CD4-positive, alpha-beta T cell treated with Interleukin-10 for 1 hour (primary cell): ENCODE measurements at places on chromosomes 11 and 22.
A peak's percentile ranks its signal among the peaks of the same experiment; 100 is the strongest.

DNA sequence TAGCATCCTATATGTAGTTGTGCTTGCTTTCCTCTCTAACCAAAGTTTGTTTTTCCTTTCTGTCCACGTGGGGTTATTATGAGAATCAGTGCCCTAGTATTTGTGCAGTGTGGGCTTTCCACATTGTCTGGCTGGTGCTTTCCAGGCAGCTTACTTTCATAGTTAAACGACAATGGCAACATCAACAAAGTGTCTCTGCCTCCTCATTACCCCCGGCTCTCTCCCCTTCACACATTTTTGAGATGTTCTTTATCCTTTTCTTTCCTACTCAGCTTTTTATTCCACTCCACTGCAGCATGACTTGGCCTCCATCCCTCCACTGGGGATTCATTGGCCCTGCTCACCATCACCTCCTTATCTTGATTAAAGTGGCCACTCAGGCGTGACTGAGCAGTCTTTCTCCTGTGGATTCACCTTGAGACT lies 19.1 kb downstream of the SPECC1L start:
- no peak for DNase-seq

- DNase-seq = peak; percentile 15
Observed at GRCh38 chr11:9001736-9002135, 2.1 kb downstream of the NRIP3 start.

DNA sequence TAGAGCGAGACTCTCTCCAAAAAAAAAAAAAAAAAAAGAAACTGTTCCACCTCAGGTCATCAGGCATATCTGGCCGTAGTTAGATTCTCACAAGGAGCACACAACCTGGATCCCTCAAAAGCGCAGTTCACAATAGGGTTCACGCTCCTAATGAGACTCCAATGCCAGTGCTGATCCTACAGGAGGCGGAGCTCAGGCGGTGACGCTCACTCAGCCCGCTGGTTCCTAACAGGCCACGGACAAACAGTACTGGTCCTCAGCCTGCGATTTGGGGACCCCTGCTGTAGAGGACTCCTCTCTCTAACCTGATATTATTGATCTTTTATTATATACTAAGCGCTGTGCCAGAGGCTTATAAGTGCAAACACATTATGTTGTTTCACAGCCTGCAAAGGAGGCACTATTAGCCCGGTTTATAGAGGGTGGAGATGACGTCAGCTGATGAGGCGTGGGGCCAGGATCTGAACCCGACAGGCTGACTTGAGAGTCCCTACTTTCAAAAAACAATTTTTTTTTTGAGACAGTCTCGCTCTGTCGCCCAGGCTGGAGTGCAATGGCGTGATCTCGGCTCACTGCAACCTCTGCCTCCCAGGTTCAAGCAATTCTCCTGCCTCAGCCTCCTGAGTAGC lies 4.9 kb upstream of the MAFF start:
- DNase-seq = no peak

- DNase-seq = no peak
Observed at GRCh38 chr11:1780700-1781592, 17.2 kb upstream of the CTSD start.

- DNase-seq = no peak
Observed at GRCh38 chr11:24496386-24496735, 492 bp upstream of the LUZP2 start.

DNA sequence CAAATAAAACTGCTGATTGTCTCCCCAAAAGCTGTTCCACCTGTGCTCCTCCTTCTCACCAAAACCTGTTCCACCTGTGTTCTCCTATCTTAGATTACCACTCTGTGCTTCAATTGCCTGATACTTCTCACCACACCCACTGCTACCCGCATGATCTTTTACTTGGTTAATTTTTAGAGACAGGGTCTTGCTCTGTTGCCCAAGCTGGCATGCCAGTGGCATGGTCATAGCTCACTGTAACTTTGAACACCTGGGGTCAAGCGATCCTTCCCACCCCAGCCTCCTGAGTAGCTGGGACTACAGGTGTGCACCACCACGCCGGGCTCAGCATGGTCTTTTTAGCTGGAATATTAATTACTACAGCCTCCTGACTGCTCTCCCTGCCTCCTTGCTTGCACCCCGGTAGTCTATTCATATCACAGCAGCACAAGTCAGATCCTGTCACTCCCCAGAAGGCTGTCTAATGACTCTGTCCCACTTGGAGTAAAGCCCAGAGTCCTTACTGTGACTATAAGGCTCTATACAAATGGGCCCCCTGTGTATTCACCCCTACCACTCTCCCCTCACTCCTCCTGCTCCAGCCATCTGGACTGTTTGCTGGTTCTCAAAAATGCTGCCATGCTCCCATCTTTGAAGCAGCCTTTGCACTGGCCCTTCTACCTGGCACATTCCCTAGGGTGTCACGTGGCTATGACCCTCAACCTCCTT lies 3.5 kb downstream of the C11orf91 start:
- DNase-seq = no peak

- no peak for DNase-seq
Observed at GRCh38 chr11:108666373-108666772, 1.5 kb downstream of the DDX10 start.

DNA sequence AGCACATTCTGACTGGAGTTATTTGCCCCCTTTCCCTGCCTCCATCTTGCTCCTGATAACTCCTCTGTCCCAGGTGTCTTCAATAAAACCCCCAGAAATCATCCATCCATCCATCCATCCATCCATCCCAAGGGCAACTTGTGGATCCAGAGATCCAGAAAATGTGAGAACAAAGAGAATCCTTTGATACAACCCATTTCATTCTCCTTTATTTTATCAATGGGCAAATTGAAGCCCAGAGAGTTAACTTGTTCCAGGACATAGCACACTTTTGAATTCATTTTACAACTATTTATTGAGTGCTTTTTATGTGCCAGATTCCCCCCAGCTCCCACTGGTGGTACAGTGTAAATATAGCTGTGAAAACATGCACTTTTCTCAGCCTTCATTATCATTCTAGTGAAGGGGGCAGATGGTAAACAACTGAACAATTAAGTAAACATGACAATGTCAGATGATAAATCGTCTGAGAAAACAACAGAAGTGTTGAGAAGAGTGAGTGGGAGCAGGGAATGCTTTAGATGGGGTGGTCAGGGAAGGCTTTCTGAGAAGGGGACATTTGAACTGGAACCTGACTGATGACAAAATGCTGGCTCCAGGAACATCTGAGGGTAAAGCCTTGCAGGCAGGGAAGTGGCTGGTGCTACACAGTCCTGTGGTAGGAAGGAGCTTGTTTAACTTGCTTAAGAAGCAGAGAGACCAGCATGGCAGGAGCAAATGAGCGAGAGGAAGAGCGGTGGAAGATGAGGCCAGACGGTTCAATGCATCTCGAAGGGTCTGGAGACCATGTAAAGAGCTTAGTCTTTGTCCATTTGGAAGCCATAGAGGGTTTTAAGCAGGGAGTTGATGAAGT lies 80.0 kb upstream of the TIMP3 start:
- DNase-seq = no peak

DNA sequence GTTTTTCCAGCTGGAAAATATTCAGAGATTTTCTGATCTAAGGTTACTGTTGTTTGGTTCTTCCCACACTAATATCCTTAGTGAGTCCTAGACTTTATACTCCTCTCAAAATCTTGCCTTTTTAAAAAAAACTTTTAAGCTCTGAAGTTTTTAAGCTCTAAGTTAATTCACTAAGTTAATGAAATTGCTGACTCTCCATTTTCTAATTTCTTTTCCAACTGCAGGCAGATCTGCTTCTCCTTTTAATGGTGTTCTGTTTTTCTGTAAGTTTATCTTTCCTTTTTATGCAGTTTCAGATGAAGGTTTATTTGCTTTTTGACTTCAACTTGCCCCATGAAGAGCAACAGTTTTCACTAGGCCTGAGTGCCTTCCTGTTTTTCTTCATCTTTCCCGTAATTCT lies 125.8 kb upstream of the ARHGAP42 start:
- no peak for DNase-seq

DNA sequence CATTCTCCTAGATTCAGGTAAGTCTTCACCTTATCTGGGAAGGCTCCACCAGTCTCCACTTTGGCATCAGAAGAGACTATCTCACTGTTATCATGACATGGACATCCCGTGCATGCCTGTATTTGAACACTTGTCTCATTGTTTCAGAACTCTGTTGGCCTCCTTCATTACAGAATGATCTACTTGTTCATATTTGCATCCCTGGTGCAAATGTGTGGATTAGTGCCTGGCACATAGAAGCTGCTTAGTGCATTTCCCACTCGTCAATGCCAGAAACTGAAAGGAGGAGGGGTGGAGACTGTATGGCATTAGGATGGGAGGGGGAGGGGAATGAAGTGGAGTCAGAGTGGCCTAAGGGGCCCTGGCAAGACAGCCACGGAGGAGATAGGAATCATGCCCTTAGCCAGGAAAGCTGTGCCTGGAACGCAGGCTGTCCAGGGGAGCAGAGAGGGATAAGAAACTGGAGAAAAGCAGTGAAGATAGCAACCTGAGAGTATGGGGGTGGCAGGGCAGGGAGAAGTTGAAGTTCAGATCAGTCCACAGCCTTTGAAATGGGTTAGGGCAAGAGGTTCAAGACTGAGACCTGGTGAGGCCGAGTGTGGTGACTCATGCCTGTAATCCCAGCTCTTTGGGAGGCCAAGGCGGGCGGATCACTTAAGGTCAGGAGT lies 53.8 kb upstream of the CAPRIN1 start:
- DNase-seq = no peak

- DNase-seq = no peak
Observed at GRCh38 chr11:2385156-2386151, 8.3 kb downstream of the CD81 start.

GRCh38 chr11:842370-843002 lies at the start of the genes POLR2L and TSPAN4:
POLR2L (minus strand) TSS chr11:842529; CDS start chr11:842508, 21 bp downstream.
TSPAN4 (plus strand) TSS chr11:842852; CDS start chr11:850305, 7,453 bp downstream.
- peak; percentile 90 for DNase-seq

DNA sequence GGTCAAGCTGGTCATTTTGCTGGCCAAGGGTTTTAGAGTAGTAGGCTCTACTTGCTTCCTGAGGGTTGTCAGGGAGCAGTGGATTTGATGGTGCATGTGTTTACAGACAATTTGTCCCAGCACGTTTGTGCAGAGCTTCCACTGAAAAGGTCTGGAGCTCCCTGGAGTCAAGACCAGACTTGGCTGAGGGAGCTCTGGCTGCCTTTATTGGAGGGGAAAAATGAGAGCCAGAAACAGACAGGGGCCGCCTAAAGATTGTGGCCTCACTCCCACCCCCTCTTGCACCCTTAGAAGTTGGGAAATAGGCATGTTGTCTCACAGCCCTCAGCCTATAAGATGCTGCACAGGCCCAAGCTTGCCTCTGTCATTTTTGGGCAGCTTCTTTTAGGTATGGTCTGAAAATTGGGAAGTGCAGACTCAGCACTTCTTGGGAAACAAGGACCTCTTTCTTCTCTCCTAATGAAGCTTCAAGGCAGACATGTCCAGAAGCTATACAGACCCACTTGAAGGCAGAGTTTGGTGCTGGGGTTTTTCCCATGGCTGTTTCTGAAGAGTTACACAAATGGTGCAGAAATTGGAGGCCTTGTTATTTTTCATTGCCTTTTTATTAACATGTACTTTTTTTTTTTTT lies 55.1 kb downstream of the AMOTL1 start:
- DNase-seq = no peak

DNA sequence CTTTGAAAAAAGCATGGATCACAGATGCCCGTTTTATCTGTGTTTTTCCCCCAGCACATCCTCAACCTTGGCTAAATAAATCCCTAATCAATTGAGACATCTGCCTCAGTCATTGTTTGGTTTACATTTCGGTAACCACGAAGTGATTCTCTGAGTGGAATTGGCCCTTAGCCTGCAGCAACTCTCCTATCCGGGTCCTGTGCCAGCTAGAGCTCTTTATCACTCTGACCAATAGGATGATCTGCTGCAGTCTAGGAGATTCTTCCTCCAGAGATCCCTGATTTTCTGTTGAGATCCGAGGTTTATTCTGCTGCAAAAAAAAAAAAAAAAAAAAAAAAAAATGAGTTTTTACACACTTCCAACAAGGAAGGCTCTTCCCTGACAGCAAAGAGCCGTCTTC lies 137.3 kb downstream of the KCNA4 start:
- no peak for DNase-seq

- no peak for DNase-seq
Observed at GRCh38 chr11:9438611-9439010, 22.2 kb upstream of the ZNF143 start.

GRCh38 chr11:76863196-76863777 lies 2.6 kb downstream of the ACER3 start:
- peak; percentile 8 for DNase-seq

- DNase-seq = no peak
Observed at GRCh38 chr22:49628391-49629260, 199.0 kb downstream of the BRD1 start.

GRCh38 chr22:19723983-19724827 lies 866 bp downstream of the GP1BB start:
- DNase-seq = no peak

GRCh38 chr11:44138286-44138685 lies 42.8 kb downstream of the EXT2 start:
- DNase-seq = no peak

GRCh38 chr11:119284344-119285157 lies 32.4 kb downstream of the MCAM start:
- peak; percentile 75 for DNase-seq

DNA sequence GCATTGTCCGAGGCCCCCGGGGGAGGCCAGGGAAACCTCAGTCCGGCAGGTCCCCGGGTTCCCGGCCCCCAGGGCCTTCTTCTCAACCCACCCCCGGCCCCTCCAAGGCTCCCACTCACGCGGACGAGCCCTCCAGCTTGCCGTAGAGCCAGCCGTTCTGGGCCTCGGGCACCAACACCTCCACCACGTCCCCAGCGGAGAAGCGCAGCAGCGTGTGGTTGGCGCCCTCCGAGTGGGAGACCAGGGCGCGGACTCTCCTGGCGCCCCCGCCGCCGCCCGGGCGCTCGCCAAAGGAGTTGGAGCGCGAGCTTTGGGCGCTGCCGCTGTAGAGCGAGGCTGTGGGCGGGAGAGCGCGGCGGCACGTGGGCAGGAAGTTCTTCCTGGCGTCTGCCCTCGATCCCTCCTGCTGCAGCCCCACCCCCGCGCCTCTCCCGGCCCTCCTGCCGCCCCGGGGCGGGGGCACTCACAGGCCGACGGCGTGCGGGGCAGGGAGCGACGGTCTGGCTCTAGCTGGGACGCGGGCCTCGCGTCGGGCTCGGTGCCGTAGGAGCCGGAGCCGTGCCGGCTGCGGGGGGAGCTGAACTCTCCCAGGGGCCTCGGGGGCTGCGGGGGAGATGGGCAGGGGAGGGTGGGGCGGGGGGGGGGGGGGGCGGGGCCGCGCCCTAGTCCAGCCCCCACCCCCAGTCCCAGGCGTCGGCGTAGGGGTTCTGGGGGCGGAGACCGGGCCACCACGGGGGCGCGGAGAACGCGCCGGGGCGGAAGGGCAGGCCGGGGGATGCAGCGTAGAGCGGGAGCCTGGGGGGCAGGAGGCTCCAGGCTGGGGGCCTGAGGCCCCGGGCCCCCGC lies 4.9 kb upstream of the SLC16A8 start:
- no peak for DNase-seq
